ENCODE measurements at places on chromosomes 1 and 21.

DNA sequence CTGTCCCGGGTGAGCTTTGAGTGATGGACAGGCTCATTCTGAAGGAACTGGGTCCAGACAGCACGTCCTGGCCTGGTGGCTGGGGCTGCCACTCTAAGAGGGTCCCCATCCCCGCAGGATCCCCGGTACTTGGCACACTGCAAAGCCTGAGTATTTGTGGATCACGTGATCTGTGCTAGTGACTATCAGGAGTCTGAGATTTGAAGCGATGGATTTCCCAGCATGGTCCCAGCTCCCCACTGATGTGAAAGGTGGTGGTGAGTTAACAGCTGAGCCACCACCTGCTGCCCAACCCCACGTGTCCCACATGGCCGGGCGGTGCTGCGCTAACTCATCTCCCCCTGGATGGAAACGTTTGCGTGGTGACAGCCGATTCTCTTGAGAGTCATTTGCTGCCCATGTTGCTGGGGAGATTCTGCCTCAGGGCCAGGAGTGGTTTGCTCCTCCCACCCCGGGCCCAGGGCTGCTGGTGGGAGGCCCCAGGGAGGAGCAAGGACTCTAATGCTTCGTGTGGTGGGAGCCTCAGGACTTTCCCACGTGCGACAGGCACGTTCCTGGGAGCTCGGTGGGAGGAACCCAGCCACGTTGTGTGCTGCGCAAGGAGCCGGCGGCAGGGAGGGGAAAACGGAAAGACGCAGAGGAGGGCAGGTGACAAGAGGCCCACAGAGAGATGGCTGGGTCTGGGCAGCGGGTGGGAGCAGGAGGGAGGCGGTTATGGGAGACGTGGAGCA is 15.1 kb downstream of the FAAP20 start:
- peak; percentile 53 for DNase-seq

DNA sequence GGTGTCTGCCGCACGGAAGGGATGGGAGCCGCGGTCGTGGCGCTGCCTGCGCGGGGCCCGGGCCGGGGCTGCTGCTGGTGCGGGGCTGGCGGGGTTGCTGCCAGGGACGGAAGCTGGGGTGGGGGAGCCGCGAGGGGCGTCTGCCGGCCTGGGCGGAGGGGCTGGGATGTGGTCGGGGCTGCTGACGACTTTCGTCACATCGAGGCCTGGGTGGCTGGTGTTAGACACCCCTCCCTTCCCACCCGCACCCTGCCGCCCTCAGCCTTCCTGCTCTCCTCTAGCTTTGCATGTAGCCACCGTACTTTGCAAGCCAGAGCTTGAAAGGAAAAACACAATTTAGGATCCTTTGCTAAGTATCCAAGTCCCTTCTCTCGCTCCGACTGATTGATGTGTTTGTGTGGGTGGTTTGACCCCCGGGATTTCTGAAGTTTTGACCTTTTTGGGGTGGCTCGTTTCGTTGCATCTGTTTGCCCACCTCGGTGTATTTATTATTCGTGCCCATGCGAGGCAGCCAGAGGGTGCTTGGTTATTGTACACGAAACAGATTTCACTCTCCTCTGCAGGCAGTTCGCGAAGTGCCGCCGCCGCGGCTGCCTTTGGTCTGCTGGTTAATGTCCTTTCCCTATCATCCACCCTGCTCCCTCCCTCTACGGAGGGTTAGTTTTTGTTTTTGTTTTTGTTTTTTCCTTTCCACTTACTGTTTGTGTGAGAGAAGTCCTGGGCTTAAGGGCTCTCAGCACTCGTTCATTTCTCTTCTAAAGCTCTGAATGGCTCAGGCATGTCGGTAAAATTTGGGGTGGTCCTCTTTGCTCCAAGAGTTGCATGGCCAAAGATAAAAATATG is 868 bp downstream of the C1orf21 start:
- no peak for DNase-seq

DNA sequence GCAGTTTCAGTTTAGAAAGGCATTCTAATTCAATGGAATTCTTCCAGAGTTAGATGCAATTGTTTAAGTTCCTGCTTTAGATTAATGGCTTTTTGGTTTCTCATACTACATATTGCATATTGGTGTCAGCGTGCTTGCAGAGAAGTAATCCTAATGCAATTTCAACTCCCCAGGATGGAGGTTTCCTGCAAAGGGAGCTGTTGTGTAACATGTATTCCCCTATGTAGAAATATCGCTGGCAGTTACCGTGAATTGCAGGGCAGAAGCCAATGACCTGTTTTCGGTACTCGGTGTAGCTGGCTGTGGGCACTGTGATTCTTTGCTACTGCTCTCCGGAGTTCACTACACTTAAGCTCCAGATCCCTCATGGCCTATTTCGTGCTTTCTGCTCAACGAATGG is 256.1 kb upstream of the PTBP2 start:
- DNase-seq: no peak

GRCh38 chr1:46401154-46401913 is 7.2 kb downstream of the FAAH start:
- DNase-seq: no peak

- no peak for DNase-seq
These were observed 70.0 kb upstream of the KIAA1614 start for GRCh38 chr1:180842491-180843275.

DNA sequence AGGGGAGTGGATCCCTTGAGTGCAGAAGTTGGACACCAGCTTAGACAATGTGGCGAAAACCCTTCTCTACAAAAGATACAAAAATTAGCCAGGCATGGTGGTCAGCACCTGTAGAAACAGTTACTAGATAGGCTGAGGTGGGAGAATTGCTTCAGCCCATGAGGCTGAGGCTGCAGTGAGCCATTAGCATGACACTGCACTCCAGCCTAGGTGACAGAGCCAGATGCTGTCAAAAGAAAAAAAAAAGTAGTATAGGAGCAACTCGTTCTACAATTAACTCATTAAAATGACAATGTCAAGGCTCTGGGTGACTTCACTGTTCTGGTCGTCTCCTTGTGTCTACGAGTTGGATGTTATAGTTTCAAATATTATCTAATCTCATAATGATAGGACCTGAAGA is 370.6 kb upstream of the NCAM2 start:
- no peak for DNase-seq

DNA sequence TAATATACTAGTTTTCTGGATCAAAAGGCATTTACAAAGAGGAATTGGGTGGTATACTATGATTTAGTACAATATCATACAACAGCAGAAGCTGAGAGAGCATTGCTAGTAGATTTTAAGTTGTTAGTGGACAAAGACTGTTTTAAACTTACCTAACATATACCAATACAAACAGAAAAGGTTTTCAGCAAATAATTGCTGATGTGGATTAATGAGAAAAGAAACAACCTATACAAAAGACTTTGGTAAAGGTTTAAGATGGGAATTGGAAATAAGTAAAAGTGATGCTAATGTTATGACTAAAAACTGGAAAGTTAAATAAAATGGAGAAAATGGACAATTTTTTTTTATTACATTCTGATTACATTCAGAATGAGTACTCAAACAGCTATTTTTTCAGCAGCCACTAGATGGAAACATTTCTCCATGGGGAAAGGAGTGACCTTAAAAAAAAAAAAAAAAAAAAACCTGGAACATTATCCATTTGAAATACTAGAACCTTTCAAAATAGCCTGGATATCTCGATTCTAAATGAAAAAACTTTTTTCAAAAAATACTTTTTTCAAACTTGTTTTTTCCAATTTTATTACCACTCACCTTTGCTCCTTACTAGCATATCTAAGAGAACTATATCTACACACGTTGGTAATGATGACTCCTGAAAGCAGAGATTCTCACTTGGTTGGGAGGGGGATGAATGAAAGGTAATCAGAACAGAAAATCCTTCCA is 55.4 kb downstream of the EPRS1 start:
- DNase-seq: no peak

DNA sequence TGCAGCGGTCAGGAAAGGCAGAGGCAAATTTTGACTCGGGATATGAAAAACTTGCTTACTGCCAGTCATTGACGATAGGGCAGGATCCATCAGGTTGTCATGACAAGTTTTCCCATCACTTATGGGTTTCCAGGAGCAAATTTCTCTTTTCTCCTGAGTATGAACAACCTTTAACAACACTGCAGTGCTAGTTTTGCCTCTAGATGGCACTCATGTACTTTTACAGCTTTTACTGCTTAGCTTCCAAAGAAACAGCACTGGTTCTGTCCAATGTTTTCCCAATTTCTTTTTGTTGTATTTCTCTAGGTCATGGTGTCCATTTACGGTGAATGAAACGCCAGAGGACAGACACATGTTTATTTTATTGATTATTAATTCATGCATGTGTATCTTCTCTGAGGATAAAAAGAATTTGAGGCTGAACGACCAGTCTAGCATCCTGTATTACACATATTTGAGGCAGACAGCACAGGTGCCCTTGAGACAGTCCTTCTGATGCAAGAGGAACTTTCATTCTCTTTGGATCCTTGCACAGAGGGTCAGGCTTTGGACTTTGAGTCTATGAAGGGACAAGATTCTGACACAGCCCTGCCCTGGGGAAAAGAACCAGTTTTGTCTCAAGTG is 112.3 kb upstream of the TRABD2B start:
- peak; percentile 18 for DNase-seq

- DNase-seq: no peak
These were observed 214.9 kb downstream of the HLX start for GRCh38 chr1:221093903-221094791.

DNA sequence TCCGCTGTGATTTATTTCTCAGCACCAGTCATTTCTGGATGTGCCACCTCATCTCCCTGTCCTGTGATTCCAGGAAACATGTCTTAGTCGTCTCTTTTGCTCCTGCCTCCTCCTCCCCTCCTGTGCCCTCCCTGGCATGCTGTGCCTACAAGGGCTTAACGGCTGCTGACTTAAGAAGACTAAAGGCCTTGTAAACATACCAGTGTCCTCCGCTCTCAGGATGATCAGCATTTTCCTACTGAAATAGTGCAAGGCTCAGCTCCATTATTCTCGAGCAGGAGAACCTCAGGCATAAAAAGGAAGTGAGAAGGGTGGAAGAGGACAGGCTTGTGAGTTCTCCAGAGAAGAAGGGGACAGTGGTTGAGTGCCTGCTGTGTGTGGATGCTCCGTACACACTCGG is 61.6 kb upstream of the RUNX3 start:
- no peak for DNase-seq

GRCh38 chr1:12202577-12202976 is 27.3 kb upstream of the VPS13D start:
- no peak for DNase-seq

GRCh38 chr1:205319081-205320018 is 2.2 kb downstream of the NUAK2 start:
- peak; percentile 90 for DNase-seq

Measured in NCI-H187 treated with DMSO at 0.1 percent for 48 hours (cell line).